HTR-8/SVneo (cell line): ENCODE measurements at places on chromosomes 13 and 19.

DNA sequence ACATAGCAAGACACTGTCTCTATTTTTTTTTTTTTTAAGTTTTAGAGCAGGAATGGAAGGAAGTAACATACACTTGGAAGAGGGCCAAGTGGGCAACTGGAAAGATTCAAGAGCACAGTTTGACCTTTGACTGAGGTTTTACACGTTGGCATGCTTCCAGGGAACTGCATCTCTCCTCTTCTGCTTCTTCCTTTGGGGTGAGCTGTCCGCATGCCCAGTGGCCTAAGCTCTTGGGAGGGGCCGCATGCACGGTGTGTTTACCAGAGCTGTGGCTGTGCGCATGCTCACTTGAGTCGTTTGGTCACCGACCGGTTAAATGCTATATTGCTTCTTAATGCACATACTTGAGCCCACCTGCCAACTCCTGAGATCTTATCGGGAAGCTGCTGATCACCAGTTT lies 727.7 kb downstream of the UQCRFS1 start:
- DNase-seq, result no peak

- DNase-seq, result no peak
These were observed 9.6 kb downstream of the ABHD13 start for GRCh38 chr13:108227651-108228272.

DNA sequence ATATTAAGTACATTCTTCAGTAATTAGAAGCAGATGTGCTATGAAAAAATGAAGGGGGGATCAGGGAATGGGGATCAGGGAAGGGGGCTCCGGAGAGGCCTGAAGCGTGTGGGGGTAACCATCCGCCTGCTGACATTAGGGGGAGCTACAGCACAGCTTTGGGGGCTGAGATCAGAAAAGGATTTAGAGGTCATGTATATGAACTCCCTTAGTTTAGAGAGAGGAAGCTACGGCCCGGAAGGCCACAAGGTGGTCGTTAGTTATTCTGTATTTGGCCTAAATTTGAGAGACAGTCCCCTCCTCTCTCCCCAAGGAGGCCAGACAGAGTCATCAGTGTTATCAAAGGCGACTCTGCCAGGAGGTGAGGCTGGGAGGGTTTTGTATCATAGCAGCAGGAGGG lies 99.0 kb downstream of the TM9SF2 start:
- DNase-seq, result no peak

DNA sequence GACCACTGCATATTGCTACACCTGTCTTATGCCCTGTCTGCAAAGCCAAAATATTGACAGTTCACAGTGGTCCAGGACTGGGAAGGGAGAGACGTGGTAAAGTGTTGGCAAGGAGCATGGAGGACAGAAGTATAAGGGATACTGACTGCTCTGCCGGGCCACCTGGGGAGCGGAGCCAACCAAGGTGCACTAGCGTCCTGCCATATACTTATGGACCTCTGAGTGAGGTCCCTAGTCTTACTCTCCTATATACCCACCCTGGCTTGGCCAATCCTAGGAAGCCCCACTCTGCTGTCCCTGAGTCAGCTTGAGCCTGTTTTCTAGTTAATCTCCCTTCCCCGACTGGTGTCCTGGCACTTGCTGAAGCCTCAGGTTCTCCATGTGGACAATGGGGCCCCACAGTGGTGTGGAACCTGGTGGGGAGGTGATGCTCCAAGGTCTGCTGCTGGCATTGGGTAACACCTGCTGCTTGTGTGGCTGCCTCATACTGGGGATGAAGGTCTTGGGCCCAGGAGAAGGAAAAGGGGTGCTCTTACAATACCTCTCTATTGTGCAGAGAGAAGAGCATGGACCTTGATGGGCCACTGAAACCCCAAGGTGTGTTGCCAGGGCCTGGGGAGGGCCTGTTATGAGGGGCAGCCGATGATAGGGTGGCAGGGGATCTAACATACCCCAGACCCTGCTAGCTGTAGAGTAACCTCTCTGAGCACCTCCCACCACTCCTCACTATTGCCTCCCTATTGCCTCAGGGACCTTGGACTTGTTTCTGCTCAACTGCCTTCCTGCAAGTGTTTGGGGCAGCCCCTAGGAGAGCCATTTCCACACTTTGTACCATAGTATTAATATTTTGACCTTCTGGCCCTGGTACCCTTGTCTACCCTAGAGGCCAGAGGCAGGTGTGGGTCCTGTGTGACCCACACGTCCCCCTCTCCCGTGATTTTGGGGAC lies 6.7 kb upstream of the TRIM28 start:
- no peak for DNase-seq

GRCh38 chr19:18007044-18007916 lies 690 bp upstream of the ARRDC2 start:
- peak; percentile 91 for DNase-seq

DNA sequence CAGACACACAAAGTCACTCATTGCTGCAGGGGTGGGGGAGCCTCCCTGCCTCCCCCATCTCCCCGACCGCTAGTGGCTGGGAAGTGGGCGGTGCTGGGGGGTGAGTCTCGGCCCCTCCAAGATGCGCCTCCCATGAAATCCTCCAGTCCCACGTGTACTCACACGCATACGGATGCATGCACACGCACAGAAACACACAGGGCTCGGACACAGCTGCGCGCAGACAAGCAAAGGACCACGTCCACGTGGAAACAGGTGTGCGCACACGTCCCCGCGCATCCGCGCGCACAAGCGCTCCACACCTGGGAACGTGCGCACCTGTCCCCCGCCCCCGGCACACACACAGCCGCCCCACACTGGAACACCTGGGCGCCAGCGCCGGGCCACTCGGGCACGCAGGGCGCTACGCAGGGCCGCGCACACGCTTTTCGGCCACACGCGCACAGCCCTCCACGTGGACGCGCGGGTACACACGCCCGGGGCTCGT lies 687 bp downstream of the MATK start:
- no peak for DNase-seq

- no peak for DNase-seq
These were observed 109.5 kb upstream of the SPATA13 start for GRCh38 chr13:24050796-24051715.

DNA sequence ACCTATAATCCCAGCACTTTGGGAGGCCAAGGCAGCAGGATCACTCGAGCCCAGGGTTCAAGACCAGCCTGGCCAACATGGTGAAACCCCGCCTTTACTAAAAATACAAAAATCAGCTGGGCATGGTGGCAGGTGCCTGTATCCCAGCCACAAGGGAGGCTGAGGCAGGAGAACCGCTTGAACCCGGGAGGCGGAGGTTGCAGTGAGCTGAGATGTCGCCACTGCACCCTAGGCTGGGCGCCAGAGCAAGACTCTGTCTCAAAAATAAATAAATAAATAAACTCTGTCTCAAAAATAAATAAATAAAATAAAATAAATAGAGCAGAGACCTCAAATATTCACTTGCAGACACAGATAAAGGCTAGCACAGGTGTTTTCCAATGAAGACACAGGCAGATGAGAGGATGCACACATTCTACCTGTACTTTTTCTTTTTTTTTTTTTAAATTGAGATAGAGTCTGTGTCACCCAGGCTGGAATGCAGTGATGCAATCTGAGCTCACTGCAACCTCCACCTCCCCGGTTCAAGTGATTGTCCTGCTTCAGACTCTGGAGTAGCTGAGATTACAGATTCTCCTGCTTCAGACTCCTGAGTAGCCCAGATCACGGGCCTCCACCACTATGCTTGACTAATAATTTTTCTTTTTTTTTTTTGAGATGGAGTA lies 2.7 kb upstream of the RPS16 start:
- no peak for DNase-seq

GRCh38 chr19:12723641-12724426 lies at the start of gene TNPO2:
TNPO2 (minus strand) TSS chr19:12723932; CDS start chr19:12720977, 2,955 bp downstream.
- peak; percentile 83 for DNase-seq

DNA sequence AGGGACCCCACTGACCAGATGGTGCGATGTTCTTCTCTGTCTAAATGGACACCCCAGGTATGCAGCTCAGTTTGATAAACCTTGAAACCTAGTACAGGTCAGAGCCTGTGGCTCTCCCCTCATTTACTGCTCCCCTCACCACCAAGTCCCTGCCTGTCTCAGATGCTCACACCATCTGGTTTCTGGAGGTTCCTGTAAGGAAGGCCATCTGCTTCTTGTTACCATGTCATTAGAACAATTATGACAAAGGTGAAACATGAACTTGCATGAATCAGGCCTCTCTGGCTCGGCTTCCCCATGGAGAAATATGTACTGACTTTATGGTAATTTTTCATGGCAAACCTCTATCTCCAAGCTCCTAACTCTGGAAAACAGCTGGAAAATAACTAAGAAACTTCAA lies 965.7 kb downstream of the UQCRFS1 start:
- DNase-seq, result no peak

DNA sequence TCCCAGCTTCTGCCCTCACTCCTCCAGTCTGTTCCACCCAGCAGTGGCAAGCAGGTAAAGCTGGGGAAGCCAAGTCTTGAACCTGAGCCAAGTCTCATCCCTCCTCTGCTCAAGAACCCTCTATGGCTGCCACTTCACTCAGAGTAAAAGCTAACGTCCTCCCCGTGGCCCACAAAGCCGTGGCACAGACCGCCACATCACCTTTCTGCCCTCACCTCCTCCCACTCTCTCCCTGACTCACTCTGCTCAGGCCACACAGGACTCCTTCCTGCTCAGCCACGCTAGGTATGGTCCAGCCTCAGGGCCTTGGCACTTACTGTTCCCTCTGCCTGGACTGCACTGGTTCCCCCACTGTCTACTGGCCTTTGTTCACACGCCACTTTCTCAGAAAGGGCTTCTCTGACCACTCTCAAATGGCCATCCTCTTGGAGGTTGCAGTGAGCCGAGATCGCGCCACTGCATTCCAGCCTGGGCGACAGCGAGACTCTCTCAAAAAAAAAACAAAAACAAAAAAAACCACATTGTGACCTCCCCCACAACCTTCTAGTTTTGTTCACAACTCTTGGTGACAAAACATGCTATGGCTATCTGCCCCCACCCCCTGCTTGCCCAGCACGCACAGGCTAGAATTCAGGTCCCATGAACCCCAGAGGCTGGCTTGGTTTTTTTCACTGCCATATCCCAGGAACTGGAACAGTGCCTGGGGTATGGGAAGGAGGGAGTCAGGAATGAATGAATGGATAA lies 15.8 kb downstream of the NDUFB7 start:
- DNase-seq, result no peak

DNA sequence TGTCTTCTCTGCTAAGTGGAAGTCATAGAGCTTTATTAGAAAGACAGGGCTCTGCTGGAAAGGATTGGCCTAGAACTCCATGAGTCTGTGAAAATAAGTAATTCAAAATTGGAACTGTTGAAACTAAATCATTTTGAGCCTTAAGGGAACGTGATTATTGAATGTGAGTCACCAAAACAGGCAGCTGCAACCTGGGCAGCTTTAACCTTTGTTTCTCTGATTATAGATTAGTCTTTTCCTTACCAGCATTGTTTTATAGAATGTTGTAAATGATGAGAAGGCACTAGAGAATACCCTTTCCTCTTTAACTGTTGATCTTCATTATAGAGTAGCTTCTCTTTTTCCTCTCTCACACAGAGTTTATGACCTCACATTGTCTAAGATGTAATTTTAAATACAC lies 638.8 kb upstream of the SLITRK6 start:
- DNase-seq, result no peak

DNA sequence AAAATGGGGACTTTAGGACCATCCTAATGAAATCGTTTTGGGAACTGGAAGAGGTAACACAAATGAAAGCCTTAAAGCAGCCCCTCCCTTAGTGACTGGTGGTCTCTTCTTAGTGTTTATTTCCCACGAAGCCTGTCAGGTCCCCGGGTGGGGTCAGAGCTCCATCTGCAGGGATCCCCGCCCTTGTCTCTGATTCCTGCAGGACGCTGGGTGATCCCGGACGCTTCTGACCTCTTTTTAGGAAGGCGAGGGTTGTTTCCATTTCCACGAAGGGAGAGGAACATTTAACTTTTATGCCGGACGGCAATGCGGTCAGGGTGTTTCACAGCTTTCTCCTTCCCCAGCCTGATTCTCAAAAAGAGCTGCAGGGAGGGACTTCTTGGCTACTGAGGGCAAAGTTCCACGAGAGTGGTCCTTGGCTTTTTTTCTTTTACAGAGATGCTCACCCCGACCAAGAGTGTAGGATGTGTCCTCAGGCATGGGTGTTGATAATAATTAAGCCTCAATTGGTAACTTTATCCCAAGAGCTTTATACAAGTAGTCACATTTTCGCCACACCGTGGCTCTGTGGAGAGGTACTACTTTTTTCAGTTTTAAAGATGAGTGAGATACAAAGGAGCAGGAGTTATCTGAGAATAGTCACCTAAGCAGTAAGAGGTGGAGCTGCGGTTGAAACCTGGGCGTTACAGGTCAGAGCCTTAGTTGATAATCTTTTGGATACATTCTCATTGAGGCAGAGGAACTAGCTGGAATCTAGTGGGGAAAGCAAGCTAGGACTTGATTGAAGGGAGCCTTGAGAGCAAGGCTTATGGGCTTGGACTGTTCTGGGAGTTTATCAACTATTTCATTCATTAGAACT lies 813 bp downstream of the ZNF284 start:
- no peak for DNase-seq

- no peak for DNase-seq
These were observed 30.1 kb downstream of the SCEL start for GRCh38 chr13:77565635-77566034.

- no peak for DNase-seq
These were observed 27.7 kb downstream of the STK24 start for GRCh38 chr13:98549006-98549727.

- DNase-seq, result peak; percentile 84
These were observed 1.5 kb upstream of the FTL start for GRCh38 chr19:48963371-48964204.

GRCh38 chr19:41310033-41310831 lies at the start of gene CCDC97:
CCDC97 (plus strand) TSS chr19:41310172; CDS start chr19:41310311, 139 bp downstream.
- DNase-seq, result peak; percentile 89

- no peak for DNase-seq
These were observed 62.9 kb downstream of the TEX26 start for GRCh38 chr13:30995331-30995730.

DNA sequence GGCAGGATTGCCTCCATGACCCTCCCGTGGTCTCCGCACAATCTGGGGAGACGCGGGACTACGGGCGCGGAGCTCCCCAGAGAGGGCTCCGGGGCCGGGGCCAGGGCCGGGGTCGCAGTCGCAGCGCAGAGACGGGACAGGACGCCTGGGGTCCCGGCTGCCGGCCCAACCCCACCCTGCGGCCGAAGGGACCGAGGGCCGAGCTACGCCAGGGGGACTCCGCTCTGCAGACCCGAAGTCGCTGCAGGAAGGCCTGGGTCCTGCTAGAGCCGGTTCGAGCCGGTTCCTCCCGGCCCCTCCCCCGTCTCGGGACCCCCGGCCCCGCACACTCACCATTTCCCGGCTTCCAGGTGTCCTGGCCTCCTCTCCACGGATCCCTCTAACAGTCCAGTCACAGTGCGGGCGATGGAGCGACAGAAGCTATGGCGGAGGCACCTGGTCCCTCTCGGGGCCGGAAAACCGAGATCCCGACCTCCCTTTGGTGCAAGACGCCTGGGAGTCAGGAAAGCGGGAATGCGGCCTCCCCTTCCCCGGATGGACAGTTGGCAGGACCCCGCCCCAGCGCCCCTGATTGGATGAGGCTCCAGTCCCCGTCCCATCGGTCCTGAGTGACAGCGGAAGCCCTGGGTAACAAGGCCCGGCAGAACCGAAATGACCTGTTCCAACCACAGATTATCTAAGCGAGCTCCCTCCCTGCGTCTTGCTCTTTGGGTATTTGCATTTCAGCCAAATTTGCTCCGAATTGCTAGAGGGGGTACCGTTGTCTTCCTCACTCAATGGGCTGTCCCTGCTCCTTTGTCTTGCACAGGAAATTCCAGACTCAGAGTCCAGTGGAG lies at the start of gene ZNF625:
Gene ZNF625, minus strand, starts transcription at position 512 of the 836 bp plus-strand sequence. Its CDS starts 176 bp downstream, at position 336.
- DNase-seq, result peak; percentile 93

- DNase-seq, result peak; percentile 27
These were observed 74.5 kb upstream of the RAP2A start for GRCh38 chr13:97359181-97360057.
